Activated CD4-positive, CD25-positive, alpha-beta regulatory T cell (primary cell): ENCODE measurements at places on chromosomes 12 and 14.

DNA sequence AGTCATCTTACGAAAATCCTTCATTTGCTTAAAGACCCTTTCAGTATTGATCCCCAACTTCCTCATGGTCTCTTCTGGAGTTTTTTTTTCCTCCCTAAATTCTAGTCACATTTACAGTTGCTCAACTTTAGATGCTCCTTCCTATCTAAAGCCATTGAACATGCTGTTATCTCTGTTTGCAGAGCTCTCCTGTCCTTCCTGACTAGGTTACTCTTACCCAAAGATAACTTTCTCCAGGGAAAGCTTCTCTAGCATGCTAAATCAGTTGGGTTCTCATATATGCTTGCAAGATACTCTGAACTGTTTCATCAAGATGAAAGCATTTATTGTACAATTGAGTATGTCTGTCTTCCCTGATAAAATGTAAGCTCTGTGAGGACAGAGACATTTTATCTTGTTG is 1.8 kb upstream of the RAB21 start:
- no peak for DNase-seq

- no peak for DNase-seq
These were observed 136.1 kb upstream of the WSCD2 start for GRCh38 chr12:107992870-107993451.

DNA sequence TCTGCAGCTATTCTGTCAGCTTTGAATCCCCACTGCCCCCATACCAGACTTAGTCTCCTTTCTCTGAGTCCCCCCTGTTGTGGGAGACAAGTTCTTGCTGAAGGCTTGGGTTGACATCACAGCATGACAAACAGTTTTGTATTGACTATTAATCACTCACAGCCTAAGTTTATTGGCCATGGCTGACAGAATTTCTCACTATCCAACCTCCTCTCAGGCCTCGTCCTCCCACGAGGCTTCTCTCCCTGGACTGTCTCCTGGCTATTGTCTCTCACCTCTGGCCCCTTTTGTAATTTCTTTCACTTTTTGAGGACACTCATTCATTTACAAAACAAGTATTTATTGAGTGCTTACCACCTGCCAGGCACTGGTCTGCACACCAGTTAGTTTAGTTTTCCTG is 35.2 kb upstream of the DCD start:
- no peak for DNase-seq

- DNase-seq = no peak
These were observed 111.4 kb downstream of the DACT1 start for GRCh38 chr14:58749066-58749669.

GRCh38 chr12:59119676-59120075 is 199.4 kb upstream of the LRIG3 start:
- no peak for DNase-seq

DNA sequence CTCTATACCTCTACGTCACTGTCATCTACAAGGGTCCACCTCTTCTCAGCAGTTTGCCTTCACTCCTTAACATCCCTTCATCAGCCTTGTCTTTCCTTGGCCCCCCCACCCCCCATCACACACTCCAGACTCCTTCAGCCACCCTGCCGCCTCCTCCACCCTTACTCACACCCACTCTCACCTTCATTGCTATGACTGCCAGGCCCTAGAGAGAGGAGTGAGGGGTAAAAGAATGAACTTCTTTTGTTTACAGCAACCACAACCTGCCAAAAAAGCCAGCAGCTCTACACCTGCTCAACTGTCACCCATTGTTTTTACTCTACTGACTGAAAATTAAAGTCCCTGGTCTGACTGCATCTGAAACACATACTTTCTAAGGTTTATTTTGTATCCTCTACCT is 112.8 kb downstream of the DUSP6 start:
- no peak for DNase-seq

DNA sequence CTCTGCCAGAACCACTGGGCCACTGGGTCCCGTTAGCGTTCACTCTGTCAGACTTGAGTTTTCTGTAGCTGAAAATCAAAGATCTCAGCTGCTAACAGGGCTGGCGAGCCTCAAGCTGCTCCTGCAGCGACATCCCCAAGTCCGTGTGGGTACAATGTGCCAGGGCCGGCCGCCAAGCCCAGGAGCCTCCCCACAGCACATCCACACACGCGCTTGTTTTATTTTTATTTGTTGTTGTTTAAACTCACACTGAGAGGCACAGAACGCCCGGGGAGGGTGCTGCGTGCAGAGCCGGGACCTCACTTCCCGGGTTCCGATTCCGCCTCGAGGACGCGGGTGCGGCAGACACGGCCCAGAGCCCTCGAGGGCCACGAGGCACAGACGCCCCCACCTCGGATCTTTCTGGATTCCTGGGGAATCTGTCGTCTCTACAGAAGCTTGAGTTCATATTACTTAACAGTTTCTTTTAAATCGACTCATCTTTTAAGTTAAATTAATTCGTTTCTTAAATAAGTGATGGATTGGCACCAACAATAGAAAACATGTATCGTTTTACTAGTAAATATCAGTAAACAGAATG is 9.3 kb downstream of the GALNT9 start:
- DNase-seq = no peak

DNA sequence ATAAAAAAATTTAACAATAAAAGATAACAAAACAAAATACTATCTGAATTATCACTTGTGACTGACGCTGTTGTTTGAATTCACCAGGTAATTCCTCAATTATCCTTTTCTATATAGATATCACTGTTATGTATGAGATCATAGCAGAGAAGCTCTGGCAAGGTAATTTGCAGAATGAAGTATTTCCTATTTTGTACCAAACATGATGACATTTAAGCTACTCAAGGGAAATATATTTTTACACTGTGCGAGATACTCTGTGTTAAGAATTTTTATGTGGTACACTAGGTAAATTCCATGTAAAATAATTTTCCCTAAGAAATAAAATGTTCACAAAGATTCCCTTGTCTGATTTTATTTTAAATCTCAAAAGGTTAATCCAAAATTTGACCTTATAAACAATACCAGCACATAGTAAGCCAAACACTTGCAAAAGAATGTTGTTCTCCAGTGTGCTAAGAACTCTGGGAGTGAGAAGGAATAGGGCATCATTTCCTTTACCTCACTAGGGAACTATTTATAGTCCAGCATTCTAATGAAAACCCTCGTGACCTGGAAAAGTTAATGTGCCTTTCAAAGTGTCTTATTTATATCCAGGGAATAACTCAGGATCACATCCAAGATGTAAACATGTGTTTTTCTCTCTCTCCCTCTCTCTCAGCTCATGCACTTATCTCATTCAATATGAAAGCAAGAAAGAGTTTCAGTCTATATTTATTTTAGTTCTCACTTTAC is 115.2 kb upstream of the RAP1B start:
- DNase-seq = no peak

DNA sequence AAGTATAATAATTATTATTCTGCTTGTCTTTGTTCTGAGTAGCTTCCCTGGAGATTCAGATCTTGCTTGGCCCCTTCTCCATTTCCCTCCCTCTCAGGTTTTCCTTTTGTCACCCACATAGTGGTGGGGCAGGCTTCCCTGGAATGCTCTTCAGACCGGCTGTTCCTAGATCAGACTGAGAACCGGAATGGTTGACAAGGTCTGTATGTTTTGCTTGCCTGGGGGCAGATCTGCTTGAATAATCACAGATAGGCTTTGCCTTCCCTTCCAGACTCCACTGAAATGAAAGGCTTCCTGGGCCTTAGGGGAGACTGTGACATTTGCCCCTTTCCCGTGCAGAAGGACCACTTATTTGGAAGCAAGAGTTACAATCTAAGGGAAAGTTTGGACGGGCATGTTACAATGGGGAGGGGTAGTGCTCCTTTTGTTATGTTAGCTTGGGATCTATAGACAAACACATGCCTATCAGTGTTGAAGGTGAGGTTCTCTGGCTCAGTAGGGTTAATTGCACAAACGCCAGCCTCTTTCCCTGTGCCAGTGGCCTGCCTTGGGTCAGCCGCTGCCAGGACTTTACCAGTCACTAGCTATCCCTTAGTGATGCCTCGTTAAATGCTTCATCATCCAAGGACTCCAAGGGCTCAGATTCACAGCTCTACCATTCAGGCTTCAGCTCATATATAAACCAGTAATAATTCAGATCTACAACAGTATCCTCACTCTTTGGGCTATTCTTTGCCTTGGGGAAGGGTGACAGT is 178.6 kb downstream of the SNAPC1 start:
- no peak for DNase-seq

DNA sequence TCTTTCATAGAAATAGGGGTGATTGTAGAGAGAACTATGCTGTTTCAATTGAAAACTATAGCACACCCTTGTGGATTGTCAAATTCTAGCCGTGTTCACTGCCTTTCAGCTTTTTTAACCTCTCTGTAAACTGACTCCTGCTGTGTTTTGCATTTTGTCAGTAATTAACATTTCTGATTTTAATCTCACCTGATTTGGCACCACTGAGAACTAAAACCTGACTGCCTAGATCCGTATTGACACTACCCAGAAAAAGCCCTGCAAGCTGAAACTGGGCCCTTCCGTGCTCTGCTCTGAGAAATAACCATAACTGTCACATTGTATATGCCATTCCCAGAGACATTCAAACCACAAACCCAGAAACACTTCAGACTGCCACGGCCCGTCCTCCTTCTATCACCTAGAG is 26.6 kb upstream of the ETV6 start:
- no peak for DNase-seq

DNA sequence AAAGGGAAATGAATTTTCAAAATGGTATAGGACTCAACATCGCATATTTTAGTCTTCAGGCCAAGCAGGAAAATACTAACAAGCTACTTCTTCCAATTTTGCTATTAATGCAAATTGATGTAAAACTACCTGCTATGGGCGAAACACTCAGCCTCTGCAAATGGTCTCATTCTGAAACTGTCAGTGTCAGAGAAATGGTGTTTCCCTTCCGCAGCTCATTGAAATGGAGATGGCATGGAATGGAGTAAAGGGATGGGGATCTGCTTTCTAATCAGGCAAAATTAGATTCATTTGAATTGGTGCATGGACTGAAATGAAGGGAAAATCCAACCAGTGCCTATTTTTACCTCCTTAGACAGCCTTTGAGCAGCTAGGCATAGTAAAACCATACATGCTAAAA is 80.4 kb upstream of the EEA1 start:
- DNase-seq = no peak

DNA sequence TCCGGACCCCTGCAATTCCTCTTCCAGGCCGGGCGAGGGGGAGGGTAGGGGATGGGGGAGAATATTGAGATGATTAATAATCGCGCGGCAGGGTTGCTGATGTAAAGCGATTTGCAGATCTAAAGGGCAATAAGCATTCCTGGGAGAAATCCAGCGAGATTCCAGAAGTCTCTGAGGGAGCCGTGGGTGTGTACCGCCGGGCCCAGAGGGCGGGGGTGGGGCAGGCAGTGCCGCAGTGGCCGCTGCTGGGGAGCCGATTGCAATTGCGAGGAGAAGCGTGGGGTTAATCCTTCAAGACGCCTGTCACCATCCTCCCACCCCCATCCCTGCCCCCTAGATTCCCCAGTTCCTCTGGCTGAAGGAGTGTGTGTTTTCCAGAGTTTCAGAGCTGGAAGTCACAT is 16.4 kb downstream of the FOS start:
- no peak for DNase-seq

DNA sequence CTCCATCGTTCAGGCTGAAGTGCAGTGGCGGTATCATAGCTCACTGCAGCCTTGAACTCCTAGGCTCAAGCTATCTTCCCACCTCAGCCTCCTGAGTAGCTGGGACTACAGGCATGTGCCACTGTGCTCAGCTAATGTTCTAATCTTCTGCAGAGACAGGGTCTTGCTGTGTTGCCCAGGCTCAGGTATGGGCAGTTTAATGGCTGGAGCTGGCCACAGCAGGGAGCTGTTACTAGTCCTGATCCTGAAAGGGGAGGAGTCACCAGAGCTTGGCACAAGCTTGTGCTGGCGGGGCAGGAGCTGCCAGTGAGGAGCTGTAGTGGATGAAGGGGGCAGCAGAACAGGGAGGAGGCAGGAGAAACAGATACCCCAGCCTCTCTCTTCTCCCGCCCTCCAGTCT is 10.6 kb downstream of the TMEM120B start:
- DNase-seq = no peak

- DNase-seq = no peak
These were observed 10.5 kb downstream of the TMEM106C start for GRCh38 chr12:47973870-47974269.

- DNase-seq = peak; percentile 52
These were observed 685 bp upstream of the MYL6B start for GRCh38 chr12:56151672-56152131.

- DNase-seq = no peak
These were observed 239.3 kb downstream of the ALG10B start for GRCh38 chr12:38555620-38556591.

GRCh38 chr12:89153341-89153740 is 199.0 kb downstream of the DUSP6 start:
- no peak for DNase-seq

- DNase-seq = no peak
These were observed 29.4 kb upstream of the KCNA5 start for GRCh38 chr12:5014269-5014668.

DNA sequence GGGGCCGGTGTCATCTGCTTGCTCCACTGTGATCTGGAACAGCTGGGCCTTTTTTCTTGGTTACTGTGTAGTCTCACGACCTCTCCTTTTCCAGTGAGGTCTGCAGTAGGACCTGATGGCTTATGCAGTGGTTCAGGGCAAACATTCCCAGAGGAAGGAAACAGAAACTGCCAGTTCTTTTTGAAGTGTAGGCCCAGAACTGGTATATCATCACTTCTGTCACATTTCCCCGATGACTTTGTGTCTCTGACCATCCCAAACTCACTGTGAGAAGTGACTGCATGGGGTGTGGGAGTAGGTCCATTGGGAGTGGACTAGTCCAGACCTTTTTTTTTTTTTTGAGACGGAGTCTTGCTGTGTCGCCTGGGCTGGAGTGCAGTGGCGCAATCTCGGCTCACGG is 38.4 kb downstream of the RCOR1 start:
- no peak for DNase-seq

GRCh38 chr12:65823513-65824375 is 539 bp upstream of the HMGA2 start:
- no peak for DNase-seq

- DNase-seq = peak; percentile 64
These were observed 424 bp downstream of the TEDC1 start for GRCh38 chr14:105491366-105491973.

- no peak for DNase-seq
These were observed 34.5 kb upstream of the PTGR2 start for GRCh38 chr14:73817020-73817655.

GRCh38 chr14:103112400-103113243 is 10.6 kb upstream of the TNFAIP2 start:
- DNase-seq = no peak

DNA sequence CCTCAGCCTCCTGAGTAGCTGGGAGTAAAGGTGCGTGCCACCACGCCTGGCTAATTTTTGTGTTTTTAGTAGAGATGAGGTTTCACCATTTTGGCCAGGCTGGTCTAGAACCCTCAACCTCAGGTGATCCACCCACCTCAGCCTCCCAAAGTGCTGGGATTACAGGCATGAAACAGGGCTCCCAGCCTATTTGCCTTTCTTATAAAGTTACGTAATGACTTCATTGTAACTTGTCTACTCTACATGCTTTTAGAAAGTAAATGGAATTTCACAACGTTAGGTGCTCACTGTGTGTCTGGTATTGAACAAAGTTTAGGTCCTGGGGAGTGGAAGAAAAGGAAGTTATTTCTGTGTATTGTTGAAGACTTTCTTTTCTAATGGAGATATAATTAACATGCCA is 12.5 kb downstream of the CFAP251 start:
- no peak for DNase-seq
